ENCODE measurements at places on chromosomes 2 and 18.

DNA sequence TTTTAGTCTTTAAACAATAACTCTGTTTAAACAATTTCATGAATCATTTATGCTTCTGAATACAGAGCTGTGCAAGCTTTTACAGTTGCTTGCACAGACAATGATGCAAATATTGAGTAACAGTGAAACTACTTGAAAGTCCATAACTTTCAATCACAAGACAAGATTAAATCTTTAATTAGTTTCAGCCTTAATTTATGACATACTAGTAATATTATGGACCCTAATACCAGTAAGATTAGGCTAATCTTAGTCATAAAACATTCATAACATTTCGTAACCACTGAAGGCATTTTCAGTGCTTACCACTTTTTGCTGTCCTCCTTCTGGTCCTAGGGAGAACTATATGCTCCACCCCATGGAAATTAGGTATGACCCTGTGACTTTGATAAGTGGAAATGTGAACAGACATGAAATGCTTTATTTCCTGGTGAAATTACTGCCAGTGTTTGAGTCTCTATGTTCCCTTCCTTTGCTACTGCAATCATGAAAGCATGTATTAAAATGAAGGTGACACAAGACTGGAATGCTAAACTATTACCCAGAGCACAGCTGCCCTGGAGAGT is 1.8 kb upstream of the COBLL1 start:
- no peak for DNase-seq

DNA sequence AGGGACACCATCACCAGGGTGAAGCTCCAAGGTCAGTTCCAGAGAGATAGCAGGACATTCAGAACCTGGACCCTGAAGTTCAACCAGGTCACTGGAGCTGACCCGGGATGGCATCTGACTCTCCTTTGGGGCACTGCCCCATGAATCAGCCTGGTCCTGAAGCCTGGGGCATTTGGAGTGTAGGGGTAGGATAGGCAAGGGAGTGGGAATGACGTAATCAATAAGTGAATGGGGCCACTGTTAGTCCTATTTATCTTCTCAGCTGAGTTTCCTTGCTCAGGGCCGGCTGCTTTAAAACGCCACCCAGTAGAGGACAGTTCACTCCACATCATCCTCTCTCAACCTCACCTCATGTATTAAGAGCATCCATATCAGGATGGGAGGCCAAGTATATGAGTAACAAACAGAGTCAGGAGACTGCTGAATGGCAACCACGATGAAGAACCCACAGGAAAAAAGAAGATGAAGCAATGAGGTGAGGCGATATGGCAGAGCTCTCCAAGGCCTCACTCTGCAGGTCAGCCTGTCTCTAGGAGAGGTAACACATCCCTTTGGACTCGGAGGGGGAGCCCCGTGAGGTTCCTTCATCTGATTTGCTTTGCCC is 1.8 kb upstream of the RFX8 start:
- no peak for DNase-seq

DNA sequence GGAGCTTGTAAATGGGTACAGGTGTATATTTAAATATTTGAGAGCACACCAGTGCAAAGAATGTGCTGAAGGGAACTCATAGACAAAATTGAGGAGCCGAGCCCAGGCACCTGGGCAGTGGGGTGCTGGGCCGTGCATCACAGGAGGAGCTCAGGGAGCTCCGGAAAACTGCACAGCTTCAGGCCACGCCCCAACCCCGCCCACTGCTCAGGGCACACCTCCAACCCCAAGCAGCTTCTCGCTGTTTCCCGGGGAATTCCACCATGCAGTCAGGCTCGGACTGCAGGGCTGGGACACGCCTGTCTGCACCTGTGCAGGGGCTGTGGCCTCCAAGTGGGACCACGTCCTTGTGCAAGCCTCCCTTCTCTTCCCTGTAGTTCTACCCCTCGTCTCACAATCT is 243.0 kb downstream of the HDAC4 start:
- DNase-seq, result peak; percentile 96

DNA sequence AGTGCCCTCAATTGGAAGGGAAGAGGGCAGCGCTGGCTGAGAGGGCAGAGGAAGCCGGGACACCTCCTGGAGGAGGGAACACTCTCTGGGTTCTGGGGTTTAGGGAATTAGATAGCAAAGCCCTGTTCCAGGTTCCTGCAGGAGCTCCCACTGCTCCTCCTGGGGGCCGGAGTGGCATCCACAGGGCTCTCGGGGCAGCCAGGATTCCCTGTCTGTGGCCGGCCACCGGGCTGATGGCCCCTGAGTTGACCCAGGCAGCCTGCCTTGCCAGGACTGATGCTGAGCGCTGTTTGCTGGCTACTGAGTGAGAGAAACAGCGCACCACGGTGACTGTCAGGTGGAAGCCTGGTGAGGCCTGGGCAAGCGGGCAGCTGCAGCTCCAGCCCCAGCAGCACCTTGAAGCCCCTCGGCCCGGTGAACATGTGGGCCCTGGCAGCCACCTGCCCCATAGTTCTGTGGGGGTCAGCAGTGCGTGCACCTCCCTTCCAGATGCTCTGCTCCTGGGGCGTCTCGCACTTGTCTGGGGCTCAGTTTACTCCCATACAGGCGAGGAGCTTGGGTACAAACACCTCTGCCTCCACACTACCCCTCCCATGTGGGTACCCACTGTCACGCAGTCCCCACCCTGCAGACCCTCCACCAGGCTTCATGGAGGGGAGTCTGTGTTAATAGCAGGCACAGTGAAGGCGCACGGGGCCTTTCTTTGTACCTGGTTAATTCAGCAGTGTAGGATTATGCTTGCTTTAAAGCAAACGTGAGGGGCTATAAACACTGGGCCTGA is 7.7 kb upstream of the ALLC start:
- no peak for DNase-seq

GRCh38 chr2:101766871-101767739 is 69.6 kb downstream of the MAP4K4 start:
- no peak for DNase-seq

DNA sequence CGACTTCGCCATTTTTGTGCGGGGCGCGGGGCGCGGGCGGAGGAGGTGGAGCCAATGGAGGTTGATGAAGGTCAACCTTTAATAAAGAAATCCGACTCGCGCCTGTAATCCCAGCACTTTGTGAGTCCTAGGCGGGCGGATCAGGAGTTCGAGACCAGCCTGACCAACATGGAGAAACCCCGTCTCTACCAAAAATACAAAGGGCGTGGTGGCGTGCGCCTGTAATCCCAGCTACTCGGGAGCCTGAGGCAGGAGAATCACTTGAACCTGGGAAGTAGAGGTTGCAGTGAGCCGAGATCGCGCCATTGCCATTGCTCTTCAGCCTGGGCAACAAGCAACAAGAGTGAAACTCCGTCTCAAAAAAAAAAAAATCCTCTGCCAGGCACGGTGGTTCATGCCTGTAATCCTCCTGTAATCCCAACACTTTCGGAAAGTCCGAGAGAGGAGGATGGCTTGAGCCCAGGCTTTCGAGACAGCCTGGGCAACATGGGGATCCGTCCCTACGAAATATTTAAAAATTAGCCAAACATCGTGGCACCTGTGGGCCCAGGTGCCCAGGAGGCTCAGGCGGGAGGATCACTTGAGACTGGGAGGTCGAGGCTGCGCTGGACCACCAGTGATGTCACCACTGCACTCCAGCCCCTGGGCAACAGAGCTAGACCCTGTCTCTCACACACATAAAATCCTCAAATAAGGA is 493 bp upstream of the PREB start:
- DNase-seq, result no peak
